Smooth muscle cell of trachea (primary cell): ENCODE measurements at places on chromosomes 1 and 21. TPM values are rescaled to one million over a fixed set of nuclear protein-coding genes. Genes with fewer than 3 reads are reported as not detected.

The SAMD11 gene
- total RNA-seq, result 11.1 and 12.7 TPM in 2 replicates

The NBPF6 gene
- total RNA-seq, result not detected in 2 replicates

The FCRL5 gene
- total RNA-seq, result not detected in 2 replicates

The GATAD2B gene
- total RNA-seq, result 4.6 and 6.7 TPM in 2 replicates

The DR1 gene
- 24.6 and 51.2 TPM in 2 replicates for total RNA-seq

The FCGR2B gene
- total RNA-seq, result 0.15 TPM in 1 of 2 replicates, not detected in the other

The SH2D2A gene
- not detected in 2 replicates for total RNA-seq

The ORC1 gene
- 0.66 and 6.5 TPM in 2 replicates for total RNA-seq

The IL10 gene
- total RNA-seq, result not detected in 2 replicates

The CYP4B1 gene
- total RNA-seq, result not detected in 2 replicates

The TEX38 gene
- 0.29 TPM in 1 of 2 replicates, not detected in the other for total RNA-seq

The GPR25 gene
- not detected in 2 replicates for total RNA-seq

The CTSE gene
- total RNA-seq, result not detected in 2 replicates

The PRRC2C gene
- 51.4 and 60.9 TPM in 2 replicates for total RNA-seq

The CELA3A gene
- not detected in 2 replicates for total RNA-seq

The RER1 gene
- total RNA-seq, result 83.2 and 134 TPM in 2 replicates

The TGFB2 gene
- total RNA-seq, result 4.9 and 9.9 TPM in 2 replicates

The CAMK2N1 gene
- 36.7 and 48.4 TPM in 2 replicates for total RNA-seq

The KCNJ9 gene
- under 0.01 TPM in 1 of 2 replicates, not detected in the other for total RNA-seq

The NT5C1A gene
- not detected in 2 replicates for total RNA-seq

The POU3F1 gene
- total RNA-seq, result under 0.01 and 0.17 TPM in 2 replicates

The PTPRU gene
- total RNA-seq, result 14.4 and 42.5 TPM in 2 replicates

The MTMR11 gene
- total RNA-seq, result 12.2 and 13.2 TPM in 2 replicates

The CFAP45 gene
- total RNA-seq, result 1.0 and 1.3 TPM in 2 replicates

The RGS1 gene
- total RNA-seq, result not detected in 2 replicates

The SPATA21 gene
- 0.17 TPM in 1 of 2 replicates, not detected in the other for total RNA-seq

The KCNJ15 gene
- 0.58 and 1.7 TPM in 2 replicates for total RNA-seq

The PTPN22 gene
- total RNA-seq, result 1.2 and 1.3 TPM in 2 replicates

The KLHL21 gene
- 47.1 and 106 TPM in 2 replicates for total RNA-seq

The ZBTB8B gene
- not detected in 2 replicates for total RNA-seq

The PCP4 gene
- not detected in 2 replicates for total RNA-seq

The RBP7 gene
- not detected in 2 replicates for total RNA-seq

The EDN2 gene
- total RNA-seq, result 0.33 TPM in 1 of 2 replicates, not detected in the other

The SLFNL1 gene
- total RNA-seq, result 0.66 and 0.73 TPM in 2 replicates

The WNT4 gene
- not detected in 2 replicates for total RNA-seq

The DPM3 gene
- total RNA-seq, result 24.6 and 27.6 TPM in 2 replicates

The TMPRSS15 gene
- not detected in 2 replicates for total RNA-seq

The SYTL1 gene
- total RNA-seq, result 0.15 and 0.17 TPM in 2 replicates

The PRMT2 gene
- total RNA-seq, result 182 and 196 TPM in 2 replicates

The TMEM269 gene
- total RNA-seq, result 0.15 and 0.17 TPM in 2 replicates

The MCOLN3 gene
- total RNA-seq, result 5.8 and 6.1 TPM in 2 replicates

The DNAJC16 gene
- total RNA-seq, result 12.9 and 19.7 TPM in 2 replicates

The AADACL4 gene
- not detected in 2 replicates for total RNA-seq

The CROCC gene
- total RNA-seq, result 12.4 and 22.5 TPM in 2 replicates

The SLC35A3 gene
- 20.3 and 33.5 TPM in 2 replicates for total RNA-seq

The CELF3 gene
- not detected in 2 replicates for total RNA-seq

The LENEP gene
- not detected in 2 replicates for total RNA-seq

The ALPL gene
- total RNA-seq, result 0.87 and 13.9 TPM in 2 replicates

The PALMD gene
- 1.7 and 2.0 TPM in 2 replicates for total RNA-seq

The TMEM52 gene
- 0.15 and 0.17 TPM in 2 replicates for total RNA-seq

The SRGAP2 gene
- 58.5 and 77.7 TPM in 2 replicates for total RNA-seq

The PTGFR gene
- total RNA-seq, result 68.3 and 86.8 TPM in 2 replicates

The ITPKB gene
- total RNA-seq, result 18.0 and 27.3 TPM in 2 replicates

The FAM177B gene
- not detected in 2 replicates for total RNA-seq
